ENCODE measurements at places on chromosomes 16 and 17. TPM values are rescaled to one million over a fixed set of nuclear protein-coding genes. Genes with fewer than 3 reads are reported as not detected.

- H3K4me1 ChIP-seq: no peaks in the 10 kb centered on the region
- no peak overlapping the region for H3K27ac ChIP-seq
- H3K4me3 ChIP-seq: no peak overlapping the region
- no peaks in the 10 kb centered on the region for H3K36me3 ChIP-seq
- DNase-seq: no peak
- no peaks in the 10 kb centered on the region for H3K27me3 ChIP-seq
Observed at GRCh38 chr16:951660-952301, 19.0 kb downstream of the LMF1 start.

DNA sequence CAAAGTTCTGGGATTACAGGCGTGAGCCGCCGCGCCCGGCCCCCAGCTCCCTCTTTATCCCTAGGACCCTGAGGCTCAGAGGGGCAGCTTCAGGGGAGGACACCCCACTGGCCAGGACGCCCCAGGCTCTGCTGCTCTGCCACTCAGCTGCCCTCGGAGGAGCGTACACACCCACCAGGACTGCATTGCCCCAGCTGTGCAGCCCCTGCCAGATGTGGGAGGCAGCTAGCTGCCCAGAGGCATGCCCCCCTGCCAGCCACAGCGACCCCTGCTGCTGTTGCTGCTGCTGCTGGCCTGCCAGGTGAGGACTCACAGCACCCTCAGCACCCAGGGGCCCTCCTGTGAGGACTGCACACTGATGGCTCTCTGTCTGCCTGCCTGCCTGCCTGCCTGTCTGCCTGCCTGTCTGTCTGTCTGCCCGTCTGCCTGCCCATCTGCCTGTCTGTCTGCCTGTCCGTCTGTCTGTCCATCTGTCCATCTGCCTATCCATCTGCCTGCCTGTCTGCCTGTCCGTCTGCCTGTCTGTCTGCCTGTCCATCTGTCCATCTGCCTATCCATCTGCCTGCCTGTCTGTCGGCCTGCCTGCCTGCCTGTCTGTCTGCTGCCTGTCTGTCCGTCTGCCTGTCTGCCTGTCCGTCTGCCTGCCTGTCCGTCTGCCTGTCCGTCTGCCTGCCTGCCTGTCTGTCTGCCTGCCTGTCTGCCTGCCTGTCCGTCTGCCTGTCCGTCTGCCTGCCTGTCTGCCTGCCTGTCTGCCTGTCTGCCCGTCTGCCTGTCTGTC lies 5.0 kb downstream of the GCGR start:
- H3K27ac ChIP-seq: no peak overlapping the region
- H3K4me3 ChIP-seq: no peak overlapping the region
- no peaks in the 10 kb centered on the region for H3K36me3 ChIP-seq
- no peak for DNase-seq
- peaks cover 16% of the 10 kb centered on the region for H3K4me1 ChIP-seq

SERPINF2 gene
- 8.8 TPM for total RNA-seq

DNA sequence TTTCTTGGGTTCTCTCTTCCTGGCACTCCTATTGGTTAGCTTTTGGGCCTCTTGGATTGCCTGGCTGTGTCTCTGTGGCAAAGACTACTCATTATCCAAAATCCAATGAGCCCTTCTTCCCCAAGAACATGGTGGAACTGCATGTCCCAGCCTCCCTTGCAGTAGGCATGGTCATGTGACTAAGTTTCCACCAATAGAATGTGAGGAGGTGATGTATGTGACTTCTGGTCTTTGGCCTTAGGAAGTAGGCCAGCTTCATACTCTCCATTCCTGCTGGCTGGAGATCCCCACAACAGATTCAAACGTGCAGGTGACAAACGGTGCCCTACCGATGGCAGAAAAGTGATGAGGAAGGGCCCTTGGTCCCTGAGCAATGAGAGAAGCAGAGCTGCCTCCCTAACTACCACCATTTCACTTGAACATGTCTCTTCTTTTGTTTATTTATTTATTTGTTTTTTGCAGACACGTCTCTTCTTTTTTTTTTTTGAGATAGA lies 17.3 kb upstream of the SPN start:
- H3K4me1 ChIP-seq: no peaks in the 10 kb centered on the region
- no peak overlapping the region for H3K27ac ChIP-seq
- H3K27me3 ChIP-seq: no peaks in the 10 kb centered on the region

DNA sequence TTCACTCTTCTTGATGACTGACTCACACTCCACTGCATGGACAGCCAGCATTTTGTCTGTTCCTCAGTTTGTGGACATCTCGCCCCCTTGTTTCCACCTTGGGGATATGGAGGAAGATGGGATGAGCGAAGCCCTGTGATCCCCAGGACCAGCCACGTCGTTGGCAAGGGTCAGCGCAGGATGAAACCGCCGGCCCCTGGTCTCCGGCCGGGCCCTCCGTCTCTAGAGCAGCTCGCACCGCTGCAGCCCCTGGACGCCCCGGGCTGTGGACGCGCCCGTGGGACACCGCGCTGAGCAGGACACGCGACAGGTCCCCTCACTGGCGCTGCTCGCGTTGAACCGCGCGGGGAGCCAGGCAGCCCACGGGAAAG lies 604 bp upstream of the ZC3H18 start:
- DNase-seq: no peak
- H3K27ac ChIP-seq: peak overlapping the region; percentile 83
- H3K4me1 ChIP-seq: peaks cover 24% of the 10 kb centered on the region
- H3K27me3 ChIP-seq: no peaks in the 10 kb centered on the region

DNA sequence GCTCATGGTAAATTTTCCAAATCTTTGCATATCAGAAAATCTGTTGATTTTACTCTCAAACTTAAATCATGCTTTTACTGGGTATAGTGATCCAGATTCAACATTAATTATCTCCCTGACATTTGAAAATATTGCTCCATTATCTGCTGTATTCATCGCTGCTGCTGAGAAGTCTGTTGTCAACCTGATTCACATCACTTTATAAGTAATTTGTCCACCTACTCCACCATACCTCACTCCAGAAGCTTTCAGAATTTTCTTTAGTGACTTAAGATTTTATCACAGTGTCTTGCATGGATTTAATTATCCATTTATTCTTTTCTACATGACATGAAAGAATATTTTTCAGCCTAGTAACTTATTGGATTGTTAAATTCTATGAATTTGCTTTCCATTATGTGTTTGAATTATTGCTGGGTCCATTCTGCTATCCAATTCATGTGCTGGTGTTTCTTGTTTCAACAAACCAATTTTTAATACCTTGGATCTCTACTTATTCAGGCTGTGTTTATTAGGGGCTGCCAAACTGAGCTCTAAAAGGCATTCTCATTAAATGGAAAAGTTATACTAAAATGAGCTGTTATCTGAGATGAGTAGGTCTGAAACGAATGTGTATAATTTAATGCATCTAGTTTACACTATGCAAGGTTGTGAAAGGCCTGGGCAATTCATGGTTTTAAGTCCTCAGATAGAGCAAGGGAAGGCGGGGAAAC lies 519.3 kb upstream of the CDH11 start:
- no peak for DNase-seq
- H3K27me3 ChIP-seq: no peaks in the 10 kb centered on the region
- no peaks in the 10 kb centered on the region for H3K36me3 ChIP-seq
- no peak overlapping the region for H3K27ac ChIP-seq

SLC47A1 gene
- not detected for total RNA-seq

GRCh38 chr16:17224879-17225281 lies 245.9 kb downstream of the XYLT1 start:
- peaks cover 41% of the 10 kb centered on the region for H3K4me1 ChIP-seq
- H3K27ac ChIP-seq: peak overlapping the region; percentile 69
- no peak overlapping the region for H3K4me3 ChIP-seq
- H3K27me3 ChIP-seq: no peaks in the 10 kb centered on the region
- H3K36me3 ChIP-seq: no peaks in the 10 kb centered on the region
- DNase-seq: peak; percentile 77

- H3K36me3 ChIP-seq: no peaks in the 10 kb centered on the region
- DNase-seq: no peak
- H3K27me3 ChIP-seq: no peaks in the 10 kb centered on the region
- H3K4me1 ChIP-seq: no peaks in the 10 kb centered on the region
- H3K4me3 ChIP-seq: no peak overlapping the region
Observed at GRCh38 chr16:83715217-83715920, 92.4 kb upstream of the HSBP1 start.

All from body of pancreas (tissue), 4 donors.